ENCODE measurements at places on chromosomes 3 and 15.
A peak's percentile ranks its signal among the peaks of the same experiment; 100 is the strongest.

- DNase-seq, result no peak
Measured at GRCh38 chr3:38717355-38718240, 68.1 kb upstream of the SCN5A start.

GRCh38 chr3:63809607-63810006, 9.5 kb upstream of the C3orf49 start:
- DNase-seq, result peak; percentile 61

DNA sequence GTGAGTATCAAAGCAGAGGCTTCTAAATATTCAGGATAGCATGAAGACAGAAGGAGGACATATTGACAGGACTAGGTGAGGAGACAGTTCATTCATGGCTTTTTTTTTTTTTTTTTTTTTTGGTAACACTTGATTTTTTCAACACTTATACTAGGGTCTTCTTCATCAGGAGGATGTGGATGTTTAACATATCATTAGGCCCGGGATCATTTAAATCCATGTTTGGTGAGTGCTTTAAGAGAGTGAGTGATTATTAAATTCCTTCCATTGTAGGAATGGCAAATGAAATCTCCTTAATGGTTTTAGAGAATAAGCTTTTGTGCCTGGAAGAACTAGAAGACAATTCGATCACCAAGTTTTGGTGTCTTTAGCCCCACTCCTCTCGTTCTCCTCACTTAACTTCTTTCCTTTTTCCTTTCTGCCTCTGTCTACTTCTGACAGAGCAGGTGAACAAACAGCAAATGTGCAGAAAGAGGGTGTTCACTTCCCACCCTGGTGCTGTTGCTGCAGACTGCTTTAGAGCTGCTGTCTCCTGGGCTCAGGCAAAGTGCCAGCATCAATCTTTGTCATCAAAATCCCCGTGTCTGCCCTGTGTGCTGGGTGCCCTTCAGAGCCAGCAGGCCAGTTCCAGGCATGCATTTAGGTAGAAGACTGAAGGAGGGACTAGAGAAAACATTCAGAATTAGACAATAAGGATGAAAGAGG, 35.6 kb upstream of the RAB11A start:
- no peak for DNase-seq

DNA sequence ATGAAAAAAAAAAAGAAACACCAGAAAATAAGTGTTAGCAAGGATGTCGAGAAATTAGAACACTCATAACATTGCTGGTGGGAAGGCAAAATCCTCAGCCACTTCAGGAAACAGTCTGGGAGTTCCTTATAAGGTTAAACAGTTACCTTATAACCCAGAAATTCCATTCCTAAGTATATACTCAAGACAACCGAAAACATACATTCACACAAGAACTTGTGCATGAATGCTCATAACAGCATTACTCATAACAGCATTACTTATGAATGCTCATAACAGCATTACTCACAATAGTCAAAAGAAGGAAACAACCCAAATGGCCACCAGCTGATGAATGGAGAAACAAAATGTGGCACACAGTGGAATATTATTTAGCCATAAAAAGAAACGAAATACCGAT, 34.8 kb upstream of the DCP1A start:
- no peak for DNase-seq

DNA sequence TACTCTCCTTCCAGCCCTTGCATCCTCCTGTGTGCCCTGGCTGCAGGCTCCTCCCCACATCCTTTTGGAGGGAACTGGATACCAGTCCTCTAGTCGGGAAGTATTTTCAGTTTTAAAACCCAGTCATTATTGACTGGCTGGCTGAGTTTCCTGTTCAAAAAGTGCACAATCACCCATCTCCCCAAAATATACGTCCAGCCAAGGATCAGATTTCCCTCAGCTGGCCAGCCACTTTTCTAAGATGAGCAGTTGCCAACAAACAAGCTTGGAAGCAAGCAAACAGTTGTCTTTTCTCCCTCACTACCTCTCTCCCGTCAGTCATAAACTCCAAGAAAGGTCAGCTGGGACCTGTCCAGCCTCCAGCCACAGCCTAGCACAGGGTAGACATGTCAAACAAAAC, 147.7 kb upstream of the GALNT15 start:
- no peak for DNase-seq

- no peak for DNase-seq
Measured at GRCh38 chr3:16767006-16767405, 117.7 kb upstream of the PLCL2 start.

- no peak for DNase-seq
Measured at GRCh38 chr3:166453478-166453877, 616.3 kb upstream of the BCHE start.

DNA sequence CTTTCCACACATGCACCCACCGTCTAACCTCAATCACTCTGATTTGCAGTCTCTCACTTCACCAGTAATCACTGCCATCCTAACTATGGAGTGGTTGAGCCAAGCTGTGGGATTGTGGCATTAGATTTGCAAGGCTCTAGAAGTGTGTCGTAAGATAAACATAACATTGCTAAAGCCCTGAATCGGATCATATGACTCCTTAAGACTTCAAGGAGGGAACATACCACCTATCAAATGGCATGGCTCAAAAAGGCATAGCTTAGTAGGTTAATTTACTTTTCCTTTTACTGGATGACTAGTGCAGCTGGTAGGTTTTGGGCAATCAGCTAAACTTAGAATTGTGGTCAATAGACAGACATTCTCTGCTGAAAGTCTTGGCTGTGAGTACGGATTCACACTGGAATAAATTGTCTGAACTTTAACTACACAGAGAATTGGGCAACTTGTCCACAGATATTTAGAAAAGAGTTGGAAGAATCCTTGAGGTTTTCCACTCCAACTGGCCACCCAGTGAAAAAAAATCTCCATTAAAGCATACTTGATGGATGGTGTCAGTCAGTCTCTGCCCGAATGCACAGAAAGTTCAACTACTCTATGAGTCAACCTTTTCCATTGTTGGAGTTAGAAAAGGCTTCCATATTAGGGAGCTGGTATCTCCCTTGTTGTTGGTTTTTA, 476.7 kb upstream of the CBLB start:
- peak; percentile 99 for DNase-seq

- DNase-seq, result peak; percentile 87
Measured at GRCh38 chr15:85010386-85011159, 28.9 kb downstream of the PDE8A start.

GRCh38 chr15:92733934-92734521, 78.5 kb upstream of the FAM174B start:
- DNase-seq, result no peak

GRCh38 chr15:42150219-42150970, 6.0 kb downstream of the PLA2G4F start:
- DNase-seq, result no peak

GRCh38 chr15:101029971-101030661, 111.0 kb downstream of the LRRK1 start:
- no peak for DNase-seq

DNA sequence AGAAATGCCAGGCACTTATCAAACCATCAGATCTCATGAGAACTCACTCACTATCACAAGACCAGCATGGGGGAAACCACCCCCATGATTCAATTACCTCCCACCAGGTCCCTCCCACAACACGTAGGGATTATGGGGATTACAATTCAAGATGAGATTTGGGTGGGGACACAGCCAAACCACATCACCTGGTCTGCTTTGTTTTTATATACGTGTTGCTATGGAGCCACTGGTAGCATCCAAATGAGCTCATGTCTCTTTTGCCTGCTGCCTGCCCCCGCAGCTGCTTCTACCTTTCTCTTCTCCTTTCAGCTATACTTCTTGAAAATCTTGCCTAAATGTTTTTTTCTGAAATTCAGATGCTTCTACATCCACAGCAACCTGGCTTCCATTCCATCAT, 26.8 kb upstream of the PCOLCE2 start:
- no peak for DNase-seq

DNA sequence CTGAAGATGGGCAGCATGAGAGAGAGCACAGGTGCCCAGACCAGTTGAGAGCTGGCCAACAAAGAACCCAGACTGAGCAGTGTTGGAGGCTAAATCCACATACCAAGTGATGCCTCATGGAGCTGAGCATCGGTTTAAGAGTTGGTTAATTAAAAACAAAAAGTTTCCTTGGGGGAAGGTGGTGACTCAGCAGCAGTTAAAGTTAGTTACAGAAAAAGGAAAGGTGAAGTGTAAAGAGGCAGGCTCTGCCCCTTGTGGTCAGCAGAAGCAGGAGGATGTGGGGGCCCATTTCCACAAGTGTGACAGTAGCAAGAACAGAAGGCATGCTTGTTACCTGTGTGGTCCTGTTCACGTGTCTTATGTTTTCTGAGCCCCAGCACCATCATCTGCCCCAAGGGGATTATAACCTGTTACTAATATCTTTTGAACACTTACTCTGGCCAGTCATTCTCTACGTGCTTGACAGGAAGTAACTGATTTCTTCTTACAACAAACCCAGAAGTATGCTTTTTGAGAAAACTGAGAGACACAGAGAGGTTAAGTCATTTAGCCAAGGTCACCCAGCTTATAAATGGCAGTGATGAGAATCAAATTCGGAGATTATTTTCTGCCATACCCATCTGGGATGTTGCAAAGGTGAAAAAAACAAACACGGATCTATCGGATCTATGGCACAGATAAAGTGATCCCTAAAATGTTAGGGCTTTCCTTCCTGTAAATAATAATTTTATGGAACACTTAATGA, 91.0 kb downstream of the EPHB1 start:
- no peak for DNase-seq

- DNase-seq, result no peak
Measured at GRCh38 chr3:183797996-183798395, 27.4 kb downstream of the MAP6D1 start.

DNA sequence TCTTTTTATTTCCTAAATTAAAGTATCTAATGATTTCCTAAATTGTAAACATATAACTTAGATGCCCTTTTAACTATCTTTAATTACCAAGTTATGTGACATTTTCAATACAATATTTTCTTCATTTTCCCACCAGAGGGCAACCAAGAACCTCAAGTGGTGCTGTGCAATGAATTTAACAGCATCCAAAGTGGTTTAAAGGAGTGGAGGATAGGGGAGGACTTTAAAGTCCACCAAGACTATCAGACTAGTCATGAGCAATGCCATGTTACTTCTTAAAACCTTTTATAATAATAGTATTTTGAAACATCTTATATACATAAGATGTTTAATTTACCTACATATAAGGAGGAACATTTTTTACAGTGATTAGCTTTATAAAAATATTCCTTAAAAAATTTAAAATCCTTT, 74.4 kb downstream of the DLG1 start:
- peak; percentile 68 for DNase-seq

- no peak for DNase-seq
Measured at GRCh38 chr15:25248583-25249235, 190.1 kb downstream of the UBE3A start.

GRCh38 chr3:57278237-57278636, 14.2 kb downstream of the ASB14 start:
- no peak for DNase-seq

DNA sequence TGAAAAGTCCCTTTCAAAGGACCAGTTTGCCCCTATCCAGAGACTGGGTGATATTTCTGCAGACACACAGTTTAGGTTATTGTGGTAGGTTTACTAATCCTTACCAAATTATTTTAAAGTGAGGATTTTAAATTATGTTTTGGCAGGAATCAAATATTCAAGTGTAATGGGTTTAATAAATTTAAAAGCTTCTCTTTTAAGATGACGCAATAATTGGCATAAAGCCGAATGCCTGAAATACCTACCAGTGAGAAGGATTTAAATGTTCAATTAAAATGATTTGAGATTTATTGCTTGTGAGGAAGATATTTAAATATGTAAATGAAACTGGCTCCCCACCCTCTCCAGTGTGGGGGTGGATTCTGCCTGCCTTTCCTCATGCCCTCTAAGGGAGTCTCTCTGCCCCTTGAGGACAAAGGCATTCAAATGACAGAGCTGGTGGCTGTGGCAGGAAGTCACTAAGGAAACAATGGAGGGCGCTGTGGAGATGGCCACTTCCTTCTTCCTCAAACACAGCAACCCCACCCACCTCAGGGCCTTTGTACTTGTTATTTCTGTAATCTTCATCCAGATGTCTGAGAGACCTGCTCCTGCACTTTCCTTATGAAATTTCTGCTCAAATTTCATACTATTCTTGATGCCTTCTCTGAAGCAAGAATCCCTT, 131.7 kb downstream of the TNIK start:
- DNase-seq, result no peak

GRCh38 chr3:816605-817004, 276.2 kb upstream of the CNTN6 start:
- DNase-seq, result no peak

GRCh38 chr3:139552632-139553365, 13.3 kb upstream of the RBP1 start:
- no peak for DNase-seq

DNA sequence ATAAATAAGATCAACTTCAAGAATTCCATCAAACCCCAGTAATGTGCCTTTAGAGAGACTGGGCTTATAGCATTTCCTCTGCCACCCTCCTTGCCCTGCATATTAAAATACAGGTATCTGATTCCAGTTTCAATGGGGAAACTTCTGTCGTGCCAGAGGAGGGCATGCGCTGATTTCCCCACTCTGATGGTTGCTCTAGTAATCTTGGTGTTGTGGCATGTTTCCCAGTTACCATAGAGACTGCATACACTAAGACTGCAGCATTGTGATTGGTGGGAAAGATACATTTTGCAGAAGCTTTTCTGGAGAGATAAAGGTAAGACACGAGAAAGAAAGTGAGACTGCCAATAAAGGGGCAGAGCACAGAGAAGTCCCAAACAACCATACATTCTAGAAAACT, 225.6 kb downstream of the TIGIT start:
- peak; percentile 92 for DNase-seq

DNA sequence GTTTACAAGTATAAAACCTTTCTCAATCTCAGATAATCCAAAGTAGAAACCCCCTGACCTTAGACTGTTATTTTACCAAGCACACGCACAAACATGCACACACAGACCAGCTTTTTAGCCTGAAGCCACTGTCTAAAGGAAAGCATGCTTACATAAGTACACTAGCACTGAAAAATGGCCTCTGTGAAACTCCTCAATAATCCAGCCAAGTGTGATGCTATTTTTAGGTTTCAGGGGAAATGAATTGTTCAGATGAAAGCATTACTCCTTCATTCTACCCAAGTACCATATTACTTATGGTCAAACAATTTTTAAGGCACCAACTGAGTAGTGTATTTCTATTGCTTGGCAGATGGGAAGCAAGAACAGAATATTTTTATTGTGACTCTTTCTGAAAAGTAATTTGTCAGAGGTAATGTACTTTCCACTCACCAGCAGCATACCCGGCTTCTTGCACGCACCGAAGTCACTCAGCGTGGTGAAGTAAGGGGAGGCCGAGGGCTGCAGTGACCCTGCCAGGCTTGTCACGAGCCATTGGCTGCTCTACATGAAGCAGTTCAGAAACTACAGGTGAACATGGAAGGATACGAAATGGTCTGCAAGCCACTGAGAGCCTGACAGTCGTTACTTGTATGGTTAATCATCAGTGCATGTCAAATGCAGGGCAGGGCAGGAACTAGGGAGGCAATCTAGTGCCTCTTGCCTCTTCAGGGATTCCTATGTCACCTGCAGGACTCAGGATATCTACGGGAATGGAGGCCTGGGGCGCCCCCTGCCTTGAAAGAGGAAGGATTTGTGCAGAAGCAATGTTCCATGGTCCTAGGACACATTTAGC, 106.7 kb downstream of the GABRB3 start:
- DNase-seq, result no peak

Measured in mesenchymal stem cell (in vitro differentiated cells and primary cell).